Psoas muscle (tissue), 8 donors: ENCODE measurements at places on chromosomes 2 and 18. TPM values are rescaled to one million over a fixed set of nuclear protein-coding genes. Genes with fewer than 3 reads are reported as not detected.

DNA sequence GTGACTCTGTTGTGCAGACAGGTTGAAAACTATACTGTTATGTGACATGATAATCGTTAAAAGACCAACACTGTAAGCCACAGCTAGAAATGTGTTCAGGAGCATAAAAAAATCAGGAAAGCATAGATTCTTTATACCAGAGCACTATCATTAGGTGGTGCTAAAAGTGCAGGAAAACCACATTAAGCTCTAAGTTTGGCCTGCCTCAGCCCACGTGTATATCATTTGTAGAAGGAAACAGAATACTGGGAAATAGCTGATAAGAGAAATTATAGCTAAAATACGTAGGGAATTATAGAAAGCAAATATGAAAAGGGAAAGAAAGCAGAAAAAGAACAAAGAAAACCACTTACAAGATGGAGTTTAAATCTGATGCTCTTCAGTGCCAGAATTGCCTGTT is 26.5 kb upstream of the C2orf74 start:
- H3K27me3 ChIP-seq, result no peaks in the 10 kb centered on the region
- DNase-seq, result no peak
- H3K27ac ChIP-seq, result no peak overlapping the region
- no peaks in the 10 kb centered on the region for H3K36me3 ChIP-seq

DNA sequence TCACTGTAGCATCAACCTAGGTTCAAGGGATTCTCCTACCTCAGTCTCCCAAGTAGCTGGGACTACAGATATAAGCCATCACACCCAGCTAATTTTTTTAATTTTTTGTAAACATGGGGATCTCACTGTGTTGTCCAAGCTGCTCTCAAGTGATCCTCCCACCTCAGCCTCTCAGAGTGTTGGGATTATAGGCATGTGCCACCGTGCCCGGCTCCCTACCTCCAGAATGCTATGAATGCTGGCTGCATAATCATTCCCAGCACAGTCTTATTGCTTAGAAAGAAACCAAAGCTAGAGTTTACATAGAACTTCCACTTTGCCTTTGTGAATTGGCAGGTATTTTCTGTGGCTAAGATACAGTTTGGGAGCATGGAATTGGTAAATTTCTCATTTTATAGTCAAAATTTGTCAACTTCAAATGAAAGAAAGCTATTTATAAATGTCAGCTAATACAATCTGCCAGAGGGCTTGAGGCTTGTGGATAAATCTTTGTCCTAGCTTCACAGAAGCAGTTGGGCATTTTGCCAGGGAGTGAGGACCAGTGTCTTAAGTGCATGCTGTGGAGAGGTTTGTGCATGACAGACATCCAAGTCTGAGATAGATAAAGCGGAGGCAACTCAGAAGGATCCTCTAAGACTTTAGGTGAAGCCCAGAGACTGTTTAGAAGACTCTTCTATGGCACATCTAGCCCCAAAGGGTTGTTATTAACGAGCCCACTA is 175.4 kb downstream of the ANTXR1 start:
- H3K27me3 ChIP-seq, result no peaks in the 10 kb centered on the region
- no peak overlapping the region for H3K27ac ChIP-seq
- no peak for DNase-seq
- H3K4me3 ChIP-seq, result no peak overlapping the region
- H3K36me3 ChIP-seq, result no peaks in the 10 kb centered on the region

GRCh38 chr18:853471-853870 is 41.4 kb upstream of the YES1 start:
- no peak overlapping the region for H3K27ac ChIP-seq
- H3K4me3 ChIP-seq, result no peak overlapping the region
- no peaks in the 10 kb centered on the region for H3K4me1 ChIP-seq
- H3K36me3 ChIP-seq, result no peaks in the 10 kb centered on the region
- no peaks in the 10 kb centered on the region for H3K27me3 ChIP-seq

- H3K4me1 ChIP-seq, result no peaks in the 10 kb centered on the region
- H3K27me3 ChIP-seq, result no peaks in the 10 kb centered on the region
- H3K36me3 ChIP-seq, result no peaks in the 10 kb centered on the region
- H3K27ac ChIP-seq, result no peak overlapping the region
These were observed 472.5 kb downstream of the PID1 start for GRCh38 chr2:228798458-228799207.

- no peak overlapping the region for H3K27ac ChIP-seq
- peaks cover 9% of the 10 kb centered on the region for H3K4me1 ChIP-seq
- no peak overlapping the region for H3K4me3 ChIP-seq
- DNase-seq, result no peak
- H3K36me3 ChIP-seq, result no peaks in the 10 kb centered on the region
These were observed 4.1 kb upstream of the YES1 start for GRCh38 chr18:816088-816653.

Gene AMER3
- total RNA-seq, result not detected

GRCh38 chr18:33914399-33914798 is 310.3 kb downstream of the NOL4 start:
- no peaks in the 10 kb centered on the region for H3K4me1 ChIP-seq
- H3K36me3 ChIP-seq, result no peaks in the 10 kb centered on the region
- no peak overlapping the region for H3K27ac ChIP-seq
- no peaks in the 10 kb centered on the region for H3K27me3 ChIP-seq
- no peak for DNase-seq

DNA sequence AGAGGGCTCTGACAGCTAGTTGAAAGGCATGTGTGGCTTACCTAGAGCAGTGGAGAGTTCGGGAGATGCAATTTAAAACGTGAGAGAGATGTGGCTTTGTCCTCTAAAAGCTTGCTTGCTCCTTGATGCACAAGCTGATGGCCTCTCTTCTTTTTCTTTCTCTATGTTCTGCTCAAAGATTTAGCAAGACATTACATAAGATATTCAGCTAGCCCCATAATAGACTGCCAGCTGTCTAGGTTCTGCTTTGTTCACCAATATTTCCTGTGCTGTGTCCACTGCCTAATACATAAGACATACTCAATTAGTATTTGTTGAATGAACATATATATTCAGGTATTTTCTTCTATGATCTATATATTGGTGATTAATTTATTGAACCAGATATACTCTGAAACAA is 31.1 kb downstream of the SPATS2L start:
- H3K27ac ChIP-seq, result no peak overlapping the region
- no peak overlapping the region for H3K4me3 ChIP-seq
- DNase-seq, result no peak

- no peak for DNase-seq
- H3K4me3 ChIP-seq, result no peak overlapping the region
- no peaks in the 10 kb centered on the region for H3K36me3 ChIP-seq
- no peaks in the 10 kb centered on the region for H3K27me3 ChIP-seq
These were observed 164.5 kb upstream of the SIX3 start for GRCh38 chr2:44777036-44777435.

DNA sequence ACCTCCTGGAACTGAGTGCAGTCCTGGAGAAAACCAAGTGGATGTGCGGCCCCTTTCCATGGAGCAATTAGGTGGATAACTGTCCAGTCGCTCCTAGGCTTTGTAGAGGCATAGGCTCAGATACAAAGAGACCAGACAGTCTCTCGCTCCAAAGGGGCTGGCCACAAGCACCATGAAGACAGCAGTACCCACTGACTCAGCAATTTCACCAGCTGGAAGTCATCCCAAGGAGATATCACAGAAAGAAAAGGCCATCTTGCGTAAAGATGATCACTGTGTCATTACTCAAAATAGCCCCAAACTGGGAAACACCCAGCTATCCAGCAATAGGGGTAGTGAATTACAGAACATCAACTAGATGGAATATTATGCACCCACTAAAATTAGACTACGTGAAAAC is 161.2 kb downstream of the MSH2 start:
- no peak overlapping the region for H3K27ac ChIP-seq
- H3K4me3 ChIP-seq, result no peak overlapping the region
- DNase-seq, result no peak

GRCh38 chr2:145910416-145910815 is 1390.5 kb upstream of the ZEB2 start:
- no peak for DNase-seq
- H3K27ac ChIP-seq, result no peak overlapping the region
- no peaks in the 10 kb centered on the region for H3K4me1 ChIP-seq
- H3K36me3 ChIP-seq, result no peaks in the 10 kb centered on the region

DNA sequence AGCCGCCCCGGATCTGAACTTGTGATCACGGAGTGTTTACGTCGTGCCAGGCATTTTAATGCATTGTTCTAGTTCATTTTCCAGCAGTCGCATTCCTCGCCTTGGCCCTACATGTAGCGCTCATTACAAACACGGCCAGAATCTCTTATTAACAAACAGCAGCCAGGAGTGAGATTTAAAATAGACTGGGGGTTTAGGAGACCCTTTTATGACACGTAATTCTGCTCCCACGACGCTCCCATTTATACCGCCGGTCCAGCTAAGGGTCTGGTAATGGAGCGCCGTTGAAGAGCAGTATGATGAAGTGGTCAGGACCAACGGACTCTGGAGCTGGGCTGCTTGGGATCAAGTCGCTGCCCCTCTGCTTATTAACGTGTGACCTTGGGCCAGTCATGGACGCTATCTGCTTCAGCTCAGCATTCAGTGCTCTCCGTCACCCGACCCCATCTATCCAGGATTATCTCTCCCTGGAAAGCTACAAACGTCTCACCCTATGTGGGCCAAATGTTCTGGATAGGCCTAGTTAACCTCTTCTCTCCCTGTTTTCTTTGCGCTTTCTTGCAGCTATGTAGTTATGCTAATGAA is 745 bp downstream of the MSH2 start:
- no peaks in the 10 kb centered on the region for H3K36me3 ChIP-seq
- H3K27ac ChIP-seq, result no peak overlapping the region
- no peaks in the 10 kb centered on the region for H3K27me3 ChIP-seq
- H3K4me3 ChIP-seq, result peak overlapping the region; percentile 87

- peak overlapping the region; percentile 55 for H3K27ac ChIP-seq
- H3K4me3 ChIP-seq, result no peak overlapping the region
- no peak for DNase-seq
- H3K27me3 ChIP-seq, result no peaks in the 10 kb centered on the region
These were observed 14.7 kb downstream of the CUL3 start for GRCh38 chr2:224570328-224570993.

DNA sequence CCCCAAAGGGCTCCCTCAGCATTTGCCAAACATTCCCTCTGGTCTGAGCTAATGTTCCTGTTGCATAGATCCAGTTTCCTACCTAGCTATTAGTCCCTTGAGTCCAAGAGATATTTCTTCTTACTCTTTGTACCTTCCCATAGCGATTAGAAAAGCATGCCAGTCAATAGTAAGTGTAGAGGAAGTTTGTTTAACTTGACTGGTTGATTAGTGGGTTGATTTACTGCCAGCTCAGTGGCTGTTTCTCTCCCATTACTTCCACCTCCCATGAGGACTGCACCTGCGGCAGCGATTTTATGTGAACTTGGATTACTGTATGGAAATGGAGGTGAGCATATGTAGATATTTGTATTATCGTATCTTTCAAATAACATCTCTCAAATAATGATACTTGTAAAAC is 1748.4 kb upstream of the CELF4 start:
- no peak overlapping the region for H3K4me3 ChIP-seq
- no peaks in the 10 kb centered on the region for H3K27me3 ChIP-seq

- no peaks in the 10 kb centered on the region for H3K36me3 ChIP-seq
- H3K4me1 ChIP-seq, result no peaks in the 10 kb centered on the region
- DNase-seq, result no peak
- no peak overlapping the region for H3K4me3 ChIP-seq
- no peak overlapping the region for H3K27ac ChIP-seq
These were observed 68.6 kb downstream of the MTCL1 start for GRCh38 chr18:8773980-8774379.

- no peak overlapping the region for H3K27ac ChIP-seq
- DNase-seq, result no peak
- no peaks in the 10 kb centered on the region for H3K36me3 ChIP-seq
- H3K27me3 ChIP-seq, result no peaks in the 10 kb centered on the region
- no peak overlapping the region for H3K4me3 ChIP-seq
- H3K4me1 ChIP-seq, result no peaks in the 10 kb centered on the region
These were observed 728.6 kb upstream of the CDH2 start for GRCh38 chr18:28905509-28905908.

- no peaks in the 10 kb centered on the region for H3K27me3 ChIP-seq
- DNase-seq, result no peak
- H3K4me3 ChIP-seq, result no peak overlapping the region
- no peaks in the 10 kb centered on the region for H3K36me3 ChIP-seq
These were observed 97.2 kb downstream of the PIK3C3 start for GRCh38 chr18:42052122-42052708.
